Omental fat pad (tissue), 4 donors: ENCODE measurements at places on chromosomes 7 and 10.

DNA sequence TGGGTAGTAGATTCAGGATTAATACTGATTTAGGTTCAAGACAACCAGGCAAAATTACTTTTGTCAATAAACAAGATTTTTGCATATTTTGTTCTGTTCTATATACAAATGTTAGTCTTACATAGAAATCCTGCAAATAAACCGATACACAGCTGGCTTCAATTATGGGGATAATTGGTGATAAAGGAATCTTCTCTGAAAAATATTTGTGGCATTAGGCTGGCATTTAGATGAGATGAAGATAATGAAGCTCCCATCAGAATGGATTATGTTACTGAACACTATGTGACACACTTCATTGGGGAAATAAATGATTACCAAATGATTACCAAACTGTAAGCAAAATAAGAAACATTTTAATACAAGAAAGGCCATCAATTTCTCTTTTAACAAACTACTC is 65.8 kb downstream of the NT5C2 start:
- DNase-seq: no peak

DNA sequence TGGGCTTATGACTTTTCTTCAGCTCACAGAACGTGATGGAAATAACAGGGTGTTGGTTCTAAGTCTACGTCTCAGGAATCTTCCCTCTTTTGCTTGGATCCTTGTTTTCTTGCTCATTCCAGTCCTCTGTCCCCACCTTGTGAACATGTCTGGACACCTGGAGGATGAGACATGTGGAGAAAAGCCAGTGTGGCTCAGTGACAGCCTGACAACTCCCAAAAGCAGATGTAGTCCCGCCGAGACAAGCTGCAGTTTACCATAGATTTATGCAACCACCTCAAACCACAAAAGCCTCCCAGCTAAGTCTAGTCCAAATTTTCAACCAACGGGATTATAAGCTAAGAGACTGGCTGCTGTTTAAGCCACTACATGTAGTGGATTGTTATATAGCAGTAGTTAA is 476.1 kb downstream of the SH2D4B start:
- DNase-seq: no peak

- no peak for DNase-seq
Observed at GRCh38 chr7:130231792-130232191, 24.1 kb downstream of the SSMEM1 start.

- no peak for DNase-seq
Observed at GRCh38 chr10:34492081-34492480, 323.0 kb downstream of the PARD3 start.

GRCh38 chr10:29039091-29039490 is 249.8 kb upstream of the LYZL1 start:
- no peak for DNase-seq

DNA sequence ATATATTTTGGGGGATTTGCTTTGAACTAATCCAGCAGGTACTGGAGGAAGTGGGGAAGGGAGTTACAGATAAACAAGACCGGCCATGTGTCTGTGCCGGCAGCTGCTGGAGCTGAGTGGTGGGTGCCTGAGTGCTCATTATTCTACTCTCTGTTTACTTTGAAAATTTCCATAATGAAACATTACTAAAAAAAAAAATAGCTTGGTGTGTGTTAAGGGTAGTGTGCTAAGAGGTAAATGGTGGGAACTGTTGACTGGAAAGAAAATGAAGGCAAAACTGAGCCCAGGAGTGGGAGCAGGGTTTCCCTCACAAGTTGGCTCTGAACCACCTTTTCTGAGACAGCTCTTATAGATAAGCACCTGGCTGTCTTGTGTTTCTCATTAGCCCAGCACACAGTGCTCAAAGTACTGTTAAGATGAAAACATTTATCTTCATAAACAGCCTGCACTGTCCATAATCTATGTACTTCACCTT is 50.6 kb downstream of the PARD3 start:
- no peak for DNase-seq
